ENCODE measurements at places on chromosomes 1 and 21. TPM values are rescaled to one million over a fixed set of nuclear protein-coding genes. Genes with fewer than 3 reads are reported as not detected.

- no peak overlapping the region for H3K4me3 ChIP-seq
- H3K27ac ChIP-seq, result no peak overlapping the region
- H3K27me3 ChIP-seq, result no peaks in the 10 kb centered on the region
Measured at GRCh38 chr1:84803604-84804003, 89.4 kb downstream of the LPAR3 start.

- no peaks in the 10 kb centered on the region for H3K4me1 ChIP-seq
- no peak overlapping the region for H3K4me3 ChIP-seq
- H3K27me3 ChIP-seq, result no peaks in the 10 kb centered on the region
- DNase-seq, result no peak
- H3K27ac ChIP-seq, result no peak overlapping the region
Measured at GRCh38 chr1:93033785-93034184, 45.3 kb upstream of the MTF2 start.

HTR6 gene
- not detected for total RNA-seq

LCK gene
- total RNA-seq, result not detected

RNU11 gene
- total RNA-seq, result not detected

- H3K27me3 ChIP-seq, result no peaks in the 10 kb centered on the region
- no peak overlapping the region for H3K27ac ChIP-seq
- no peaks in the 10 kb centered on the region for H3K36me3 ChIP-seq
- peaks cover 29% of the 10 kb centered on the region for H3K4me1 ChIP-seq
Measured at GRCh38 chr1:13798120-13798519, 98.1 kb downstream of the PRDM2 start.

GRCh38 chr1:44355582-44356305 lies 687 bp upstream of the ERI3 start:
- no peak overlapping the region for H3K4me3 ChIP-seq
- no peak overlapping the region for H3K27ac ChIP-seq
- peaks cover 27% of the 10 kb centered on the region for H3K4me1 ChIP-seq

DNA sequence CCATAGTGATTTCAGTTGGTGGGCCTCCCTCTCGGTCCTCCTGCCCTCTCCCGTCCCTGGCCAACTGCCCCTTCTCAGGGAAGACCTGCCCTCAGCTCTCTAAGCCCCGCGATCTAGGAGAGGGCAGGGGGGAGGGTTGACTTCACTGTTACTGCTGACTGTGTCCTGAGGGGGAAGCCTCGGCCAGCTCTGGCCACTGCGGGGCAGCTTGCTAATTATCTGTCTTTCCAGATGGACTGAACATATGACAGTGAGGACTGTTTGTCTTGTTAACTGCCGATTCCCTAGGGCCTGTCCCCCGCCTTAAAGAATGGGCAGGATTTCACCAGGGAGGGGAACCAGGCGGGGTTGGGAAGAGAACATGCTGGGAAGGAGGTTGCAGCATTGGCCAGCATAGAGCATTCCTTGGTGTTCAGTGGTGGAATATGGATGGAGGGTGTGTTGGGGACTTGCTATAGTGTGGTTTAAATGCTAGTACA lies 22.9 kb downstream of the NIPAL3 start:
- DNase-seq, result no peak
- no peaks in the 10 kb centered on the region for H3K27me3 ChIP-seq
- no peak overlapping the region for H3K4me3 ChIP-seq
- H3K4me1 ChIP-seq, result peaks cover 15% of the 10 kb centered on the region
- no peaks in the 10 kb centered on the region for H3K36me3 ChIP-seq
- no peak overlapping the region for H3K27ac ChIP-seq

DNA sequence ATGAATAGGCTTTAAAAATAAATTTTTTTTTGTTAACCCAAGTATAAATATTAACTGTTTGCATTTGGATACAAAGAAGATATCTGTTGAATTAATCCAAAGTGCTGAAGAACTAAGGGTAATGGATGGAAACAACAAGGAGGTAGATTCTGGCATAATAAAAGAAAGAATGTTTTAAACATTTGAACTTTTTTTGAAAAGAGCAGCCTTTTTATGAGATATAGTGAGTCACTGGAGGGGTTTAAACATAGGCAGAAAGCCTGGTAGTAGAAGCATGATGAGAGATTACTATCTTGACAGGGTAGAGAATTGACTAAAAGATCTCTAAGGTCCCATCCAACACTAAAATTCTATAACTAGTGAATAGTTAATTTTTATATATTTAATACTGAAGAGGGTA lies 2.7 kb downstream of the MIER1 start:
- no peak overlapping the region for H3K4me3 ChIP-seq
- DNase-seq, result no peak
- H3K4me1 ChIP-seq, result peaks cover 34% of the 10 kb centered on the region
- H3K27me3 ChIP-seq, result no peaks in the 10 kb centered on the region
- H3K36me3 ChIP-seq, result no peaks in the 10 kb centered on the region
- H3K27ac ChIP-seq, result no peak overlapping the region

HSD3B1 gene
- not detected for total RNA-seq

- no peak overlapping the region for H3K4me3 ChIP-seq
- H3K27me3 ChIP-seq, result no peaks in the 10 kb centered on the region
- H3K27ac ChIP-seq, result no peak overlapping the region
Measured at GRCh38 chr1:174982971-174983689, 16.6 kb upstream of the CACYBP start.

PIK3R3 gene
- total RNA-seq, result 12.9 TPM

SPATA45 gene
- not detected for total RNA-seq

ADAM30 gene
- total RNA-seq, result not detected

DNA sequence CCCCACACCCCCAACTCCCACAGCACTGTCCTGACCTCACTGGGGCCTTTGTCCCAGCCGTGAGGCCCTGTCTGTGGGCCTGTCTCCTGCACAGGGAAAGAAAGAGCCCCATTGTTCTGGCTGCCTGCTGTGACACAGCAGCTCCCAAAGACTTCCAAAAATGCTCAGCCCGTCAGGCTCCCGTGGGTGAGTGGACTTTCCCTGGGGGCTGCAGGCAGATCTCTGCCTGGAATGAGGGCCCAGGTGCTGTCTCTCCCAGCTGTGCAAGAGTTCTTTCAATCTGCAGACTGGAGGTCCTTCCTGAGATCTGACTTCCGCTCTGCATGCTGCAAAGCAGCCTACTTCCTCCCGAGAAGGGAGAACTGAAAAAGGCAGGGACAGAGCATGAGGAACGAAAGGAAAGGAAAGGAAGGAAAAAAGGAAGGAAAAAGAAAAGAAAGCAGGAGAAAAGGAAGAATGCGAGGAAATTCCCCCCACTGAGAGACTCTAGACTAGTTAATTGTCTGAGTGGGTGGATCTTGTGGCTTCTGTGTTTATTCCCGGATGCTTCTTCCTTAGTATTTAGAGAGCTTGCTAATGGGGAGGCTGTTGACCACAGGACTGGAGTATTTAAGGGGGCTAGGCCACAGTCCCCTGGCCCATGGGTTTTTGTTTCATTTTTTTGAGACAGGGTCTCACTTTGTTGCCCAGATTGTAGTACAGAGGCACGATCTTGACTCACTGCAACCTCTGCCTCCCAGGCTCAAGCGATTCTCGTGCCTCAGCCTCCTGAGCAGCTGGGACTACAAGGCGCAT lies 15.0 kb downstream of the NES start:
- no peak overlapping the region for H3K4me3 ChIP-seq
- peaks cover 6% of the 10 kb centered on the region for H3K27me3 ChIP-seq
- DNase-seq, result no peak
- H3K36me3 ChIP-seq, result no peaks in the 10 kb centered on the region

DNA sequence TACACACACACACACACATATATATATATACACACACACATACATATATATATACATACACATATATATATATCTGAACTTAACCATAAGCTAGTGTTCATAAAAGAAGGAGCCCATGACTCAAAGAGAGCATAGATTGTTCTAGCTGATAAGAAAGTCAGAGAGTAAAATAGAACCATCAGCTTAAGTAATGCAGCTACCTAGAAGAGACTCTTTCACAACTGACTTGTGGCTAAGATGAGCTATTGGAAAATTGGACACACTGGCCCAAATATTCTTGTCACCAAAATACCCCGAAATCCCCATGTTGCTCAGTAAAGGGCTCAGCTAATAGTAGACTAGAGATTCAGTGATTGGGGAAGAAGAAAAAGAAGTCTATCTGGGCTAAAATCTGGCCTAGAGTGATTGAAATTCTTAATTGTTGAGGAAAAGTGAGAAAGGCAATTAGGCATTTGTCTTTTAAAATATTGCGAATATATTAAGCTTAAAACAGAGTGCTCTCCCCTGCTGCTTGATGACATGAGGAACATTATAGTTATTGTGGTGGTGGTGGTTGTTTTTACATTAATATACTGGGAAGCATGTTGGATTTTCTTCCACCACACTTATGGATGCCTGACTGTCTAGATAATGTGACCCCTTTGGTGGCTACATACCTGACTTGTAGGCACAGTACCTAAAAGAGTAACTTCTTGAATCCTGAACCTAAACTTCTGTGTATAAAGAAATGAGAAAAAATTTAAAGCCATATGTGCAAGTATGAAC lies 6.3 kb downstream of the SLAMF1 start:
- no peak overlapping the region for H3K27ac ChIP-seq
- H3K27me3 ChIP-seq, result no peaks in the 10 kb centered on the region
- peaks cover 21% of the 10 kb centered on the region for H3K4me1 ChIP-seq
- no peak overlapping the region for H3K4me3 ChIP-seq
- no peaks in the 10 kb centered on the region for H3K36me3 ChIP-seq

ASTN1 gene
- total RNA-seq, result 0.66 TPM

- no peak for DNase-seq
- no peak overlapping the region for H3K4me3 ChIP-seq
- no peaks in the 10 kb centered on the region for H3K36me3 ChIP-seq
- H3K27ac ChIP-seq, result no peak overlapping the region
Measured at GRCh38 chr1:110328274-110328673, 10.9 kb upstream of the RBM15 start.

KCND3 gene
- total RNA-seq, result 7.6 TPM

ETV3L gene
- total RNA-seq, result not detected
